ENCODE measurements at places on chromosomes 7 and 10.

GRCh38 chr10:122864901-122865300 lies 14.5 kb downstream of the FAM24B start:
- no peak for DNase-seq

DNA sequence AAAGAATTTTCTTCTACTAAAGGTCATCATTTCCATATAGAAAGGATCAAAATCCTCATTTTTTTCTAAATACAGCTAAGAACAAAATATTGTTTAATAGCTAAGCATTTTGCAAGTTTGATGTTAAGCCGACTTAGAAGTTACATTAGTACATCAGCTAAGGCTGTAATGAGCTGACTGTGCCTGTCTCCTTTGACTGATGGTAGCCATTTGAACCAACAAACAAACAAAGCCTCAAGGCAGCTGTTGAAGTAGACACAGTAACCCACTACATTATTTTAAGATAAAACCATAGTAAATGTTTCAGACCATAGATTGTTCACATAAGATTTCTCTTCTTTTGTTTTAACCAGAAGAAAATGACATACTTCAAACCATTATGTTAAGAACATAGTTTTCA lies 210.9 kb upstream of the VSTM2A start:
- DNase-seq, result no peak

GRCh38 chr7:142889816-142890215 lies 4.3 kb upstream of the TRPV6 start:
- DNase-seq, result no peak

- no peak for DNase-seq
Measured at GRCh38 chr10:121567569-121567968, 30.7 kb downstream of the FGFR2 start.

- peak; percentile 76 for DNase-seq
Measured at GRCh38 chr10:37490266-37490665, 364.9 kb downstream of the ANKRD30A start.

DNA sequence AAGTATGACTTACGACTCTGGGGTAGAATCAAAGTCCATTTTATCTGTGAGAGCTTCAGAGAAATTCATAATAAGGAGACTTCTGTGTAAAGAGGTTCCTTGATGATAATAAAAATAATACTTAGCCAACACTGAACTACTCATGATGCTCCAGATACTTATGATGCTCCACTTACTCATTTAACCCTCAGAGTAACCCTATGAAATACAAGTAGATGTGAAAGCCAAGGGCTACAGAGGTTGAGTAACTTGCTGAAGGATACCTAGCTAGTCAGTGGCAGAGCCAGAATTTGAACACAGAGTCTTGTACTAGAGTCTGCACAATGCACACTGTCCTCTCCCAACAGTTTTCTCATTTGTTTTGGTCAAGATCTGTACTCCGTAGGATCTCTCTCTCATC lies 89.5 kb downstream of the HECW1 start:
- DNase-seq, result no peak

- DNase-seq, result no peak
Measured at GRCh38 chr7:149459540-149460452, 1.1 kb downstream of the ZNF777 start.

- DNase-seq, result no peak
Measured at GRCh38 chr7:74320645-74321221, 31.5 kb downstream of the CLIP2 start.

DNA sequence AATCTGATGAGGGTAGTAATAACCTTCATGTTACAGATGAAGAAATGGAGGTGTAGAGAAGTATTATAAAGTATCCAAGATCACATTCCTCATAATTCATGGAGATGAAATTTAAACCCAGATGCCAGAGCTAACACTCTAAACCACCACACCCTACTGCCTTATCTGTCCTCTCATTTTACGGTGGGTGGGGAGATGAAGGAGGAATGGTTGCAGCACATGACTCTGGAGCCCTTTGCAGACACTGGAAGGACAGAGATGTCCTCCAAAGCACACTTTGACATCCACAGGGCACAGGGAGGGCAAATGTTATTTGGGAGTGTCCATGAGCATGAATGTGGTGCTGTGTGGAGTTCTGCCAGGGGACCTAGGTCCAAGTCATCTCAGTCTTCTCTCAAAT lies 1.1 kb downstream of the PLEKHS1 start:
- DNase-seq, result no peak

DNA sequence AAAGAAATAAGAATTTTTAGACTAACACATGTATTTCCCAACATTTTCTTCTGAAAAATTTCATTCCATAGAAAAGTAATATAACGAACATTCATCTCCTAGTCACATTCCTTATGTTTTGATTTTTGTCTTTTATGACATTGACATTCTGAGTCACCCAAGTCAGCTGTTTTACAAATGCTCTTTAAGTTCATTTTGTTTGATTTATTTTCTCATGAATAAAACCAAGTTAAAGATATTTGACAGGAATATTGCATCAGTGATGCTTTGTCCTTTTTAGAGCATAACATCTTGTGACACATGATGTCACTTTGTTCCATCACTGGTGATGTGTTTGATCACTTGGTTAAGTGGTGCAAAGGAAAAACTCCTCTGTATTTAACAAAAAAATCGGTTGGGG lies 48.4 kb downstream of the HGF start:
- no peak for DNase-seq

DNA sequence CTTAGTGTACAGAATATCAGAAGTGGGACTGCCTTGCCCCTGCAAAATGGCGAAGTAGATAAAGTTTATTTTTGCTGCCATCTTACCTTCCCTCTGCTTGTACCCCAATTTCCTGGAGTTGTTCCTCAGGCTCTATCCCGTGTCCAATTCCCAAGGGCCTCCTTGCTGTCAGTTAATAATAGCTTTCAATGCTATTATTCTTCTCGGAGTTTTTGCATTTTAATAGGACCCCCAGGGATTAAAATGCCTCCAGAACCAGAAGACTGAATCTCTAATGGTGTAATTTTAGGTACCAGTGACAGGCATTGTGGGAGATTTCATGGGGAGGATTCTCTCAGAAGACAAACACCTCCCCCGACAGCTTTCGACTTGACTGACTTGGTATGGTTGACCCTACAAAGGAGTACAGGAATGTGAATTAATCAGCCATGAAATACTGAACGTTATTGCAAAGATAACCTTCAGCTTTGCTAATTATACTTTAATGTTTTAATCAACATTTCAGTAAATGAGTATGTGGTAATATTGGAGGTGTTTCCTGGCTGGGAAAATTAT lies 75.2 kb downstream of the ZNF22 start:
- DNase-seq, result no peak

GRCh38 chr10:29030900-29031299 lies 258.0 kb upstream of the LYZL1 start:
- DNase-seq, result no peak

DNA sequence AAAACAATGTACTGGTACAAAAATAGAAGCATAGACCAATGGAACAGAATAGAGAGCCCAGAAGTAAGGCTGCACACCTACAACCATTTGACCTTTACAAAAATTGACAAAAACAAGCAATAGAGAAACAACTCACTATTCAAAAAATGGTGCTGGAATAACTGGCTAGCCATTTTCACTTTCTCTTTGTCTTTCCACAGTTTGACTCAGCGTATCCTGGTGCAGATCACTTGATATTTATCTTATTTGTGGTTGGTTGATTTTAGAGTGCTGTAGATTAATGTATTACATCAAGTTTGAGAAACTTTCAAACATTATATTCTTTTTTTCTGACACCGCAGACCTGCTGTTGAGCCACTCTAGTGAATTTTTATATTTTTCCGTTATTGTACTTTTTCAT lies 381.4 kb downstream of the DGKB start:
- no peak for DNase-seq

- no peak for DNase-seq
Measured at GRCh38 chr10:4252701-4253100, 467.7 kb upstream of the KLF6 start.

DNA sequence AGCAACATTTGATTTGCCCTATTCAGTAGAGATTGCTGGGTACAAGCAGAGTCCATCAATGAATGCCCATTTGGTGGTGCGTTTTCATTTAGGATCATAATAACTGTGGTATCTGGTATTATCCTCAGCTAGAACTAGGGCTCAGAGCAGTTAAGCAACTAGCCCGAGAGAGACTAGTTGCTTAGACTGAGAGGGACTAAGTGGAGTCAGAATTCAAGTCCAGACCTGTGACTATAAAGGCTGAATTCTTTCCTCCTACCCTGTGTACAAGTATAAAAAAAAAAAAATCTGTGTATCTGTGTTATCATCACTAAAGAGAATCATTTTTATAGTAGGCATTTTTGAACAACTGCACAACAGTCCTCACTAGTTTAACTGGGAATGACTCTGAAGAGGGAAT lies 45.3 kb upstream of the DKK1 start:
- no peak for DNase-seq

DNA sequence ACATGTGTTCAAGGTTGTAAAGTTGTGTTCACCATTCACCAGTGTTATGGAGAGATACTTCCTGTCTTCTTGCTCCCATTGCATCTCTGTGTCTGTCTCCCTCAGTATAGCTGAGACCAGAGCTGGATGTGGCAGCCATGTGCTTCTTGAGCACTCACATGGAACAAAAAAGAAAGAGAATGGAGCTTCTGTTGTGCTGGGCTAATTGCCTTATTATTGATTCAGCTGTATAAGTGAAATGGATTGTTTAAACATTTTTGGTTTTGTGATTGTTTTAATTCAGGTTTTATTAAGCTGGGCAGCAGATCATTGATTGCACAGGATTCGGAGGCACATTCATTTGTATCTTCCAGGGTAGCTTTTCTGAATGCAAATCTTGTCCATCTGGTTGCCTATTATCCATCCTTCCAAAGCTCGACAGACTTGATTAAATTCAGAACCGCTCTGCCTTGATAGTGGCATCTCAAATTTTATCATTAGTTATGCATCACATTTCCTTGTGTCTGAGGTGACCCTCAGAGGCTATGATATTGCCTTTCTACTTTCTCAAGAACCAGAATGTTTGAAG lies 119.9 kb downstream of the CCNY start:
- DNase-seq, result no peak

- no peak for DNase-seq
Measured at GRCh38 chr10:3853547-3854303, 68.7 kb upstream of the KLF6 start.

DNA sequence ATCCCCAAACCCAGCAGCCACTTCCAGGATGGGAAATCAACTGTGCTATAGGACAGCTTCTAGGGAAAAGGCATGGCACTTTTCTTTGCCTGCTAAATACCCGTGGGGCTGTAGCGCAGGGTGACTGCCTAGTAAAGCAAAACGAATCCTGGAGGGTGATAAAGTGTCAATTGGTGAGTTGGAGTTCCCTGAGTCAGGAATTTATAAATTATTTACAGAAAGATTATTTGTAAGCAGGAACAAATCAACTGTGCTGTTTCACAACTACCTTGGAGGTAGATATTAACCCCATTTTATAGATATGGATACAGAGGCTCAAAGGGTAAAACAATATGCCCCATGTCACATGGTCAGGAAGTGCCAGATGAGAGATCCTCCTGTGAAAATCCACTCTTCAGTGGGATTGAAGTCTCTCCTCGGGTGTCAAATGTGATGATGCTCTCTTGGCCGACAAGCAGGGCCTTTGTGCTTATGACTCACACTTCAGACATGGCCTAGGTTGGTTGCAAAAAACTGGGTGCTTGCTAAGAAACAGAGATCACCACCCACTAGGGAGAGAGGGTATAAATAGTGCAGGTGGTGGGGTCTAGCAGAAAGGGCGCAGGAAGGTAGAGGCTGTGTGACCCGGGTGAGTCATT lies 383.2 kb upstream of the ZMIZ1 start:
- no peak for DNase-seq

DNA sequence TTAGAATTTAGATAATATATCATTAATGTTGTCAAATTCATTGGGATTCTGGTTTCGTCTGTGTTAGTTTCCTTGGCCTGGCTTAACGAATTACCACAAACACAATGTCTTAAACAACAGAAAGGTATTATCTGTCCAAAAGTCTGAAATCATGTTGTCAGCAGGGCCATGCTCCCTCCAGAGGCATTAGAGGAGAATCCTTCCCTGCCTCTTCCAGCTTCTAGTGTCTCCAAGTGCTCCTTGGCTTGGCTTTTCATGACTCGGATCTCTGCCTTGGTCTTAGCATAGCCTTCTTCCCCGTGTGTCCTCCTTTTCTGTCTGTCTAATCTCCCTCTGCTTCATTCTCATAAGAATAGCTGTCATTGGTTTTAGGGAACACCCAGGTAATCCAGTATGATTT lies 482.5 kb downstream of the SEMA3D start:
- no peak for DNase-seq

DNA sequence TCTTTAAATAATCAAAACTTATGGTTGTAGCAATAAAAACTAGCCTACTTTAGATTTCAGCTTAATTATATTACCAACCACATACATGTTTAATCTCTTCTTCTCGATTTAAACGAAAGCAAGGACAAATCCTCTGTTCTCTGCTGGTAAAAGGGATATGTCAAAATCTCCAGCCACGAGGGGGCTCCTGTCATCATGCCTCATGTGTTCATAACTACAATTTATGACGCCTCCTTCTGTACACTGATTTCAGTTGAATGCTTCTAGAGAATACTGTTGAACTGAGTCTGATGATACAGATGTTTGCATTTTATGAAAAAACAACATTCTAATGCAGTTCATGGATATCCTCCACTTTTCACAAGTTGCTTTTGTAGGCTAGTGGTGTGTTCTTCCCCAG lies 220.0 kb upstream of the DPP6 start:
- DNase-seq, result no peak

All from SJSA1 (cell line).